ENCODE measurements at places on chromosomes 3 and 15.

GRCh38 chr3:73866846-73867245, 242.1 kb upstream of the PDZRN3 start:
- no peak for DNase-seq

GRCh38 chr3:11582191-11582968, 61.3 kb downstream of the VGLL4 start:
- no peak for DNase-seq

DNA sequence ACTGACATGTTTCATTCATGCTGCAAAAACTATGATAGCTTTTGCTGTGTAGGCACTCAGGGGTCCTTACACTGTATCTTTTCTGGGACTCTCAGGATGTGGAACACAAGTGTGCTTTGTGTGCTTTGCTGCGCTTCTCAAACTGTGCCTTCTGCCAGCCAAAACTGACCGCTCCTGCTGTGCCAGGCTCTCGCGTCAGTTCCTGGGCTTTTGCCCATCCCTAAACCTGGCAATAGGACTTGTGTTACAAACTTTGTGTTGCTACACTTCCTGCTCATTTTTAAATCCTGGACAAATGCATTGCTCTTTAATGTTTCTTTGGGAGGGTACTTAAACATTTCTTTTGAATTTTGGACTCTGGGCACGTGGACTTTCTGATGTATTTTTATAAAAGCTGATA, 60.3 kb downstream of the DIPK2A start:
- DNase-seq = no peak

DNA sequence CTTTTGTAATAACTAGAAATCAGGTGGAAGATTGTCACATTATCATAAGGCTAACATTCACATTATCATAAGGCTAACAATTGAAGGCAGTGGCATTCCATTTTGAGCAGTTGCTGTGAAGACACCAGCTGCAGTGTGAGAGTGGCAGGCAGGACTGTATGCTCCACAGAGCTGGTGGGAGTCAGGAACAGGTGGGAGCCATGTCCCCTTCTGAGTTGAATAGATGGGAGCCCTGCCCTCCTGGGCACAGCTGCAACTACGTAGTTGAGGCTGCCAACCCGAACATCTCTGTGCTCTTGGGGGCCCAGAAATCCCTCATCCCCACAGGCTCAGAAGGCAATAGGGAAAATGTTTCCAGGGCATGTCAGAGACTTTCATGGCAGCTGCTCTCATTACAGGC, 1627.6 kb downstream of the SI start:
- no peak for DNase-seq

DNA sequence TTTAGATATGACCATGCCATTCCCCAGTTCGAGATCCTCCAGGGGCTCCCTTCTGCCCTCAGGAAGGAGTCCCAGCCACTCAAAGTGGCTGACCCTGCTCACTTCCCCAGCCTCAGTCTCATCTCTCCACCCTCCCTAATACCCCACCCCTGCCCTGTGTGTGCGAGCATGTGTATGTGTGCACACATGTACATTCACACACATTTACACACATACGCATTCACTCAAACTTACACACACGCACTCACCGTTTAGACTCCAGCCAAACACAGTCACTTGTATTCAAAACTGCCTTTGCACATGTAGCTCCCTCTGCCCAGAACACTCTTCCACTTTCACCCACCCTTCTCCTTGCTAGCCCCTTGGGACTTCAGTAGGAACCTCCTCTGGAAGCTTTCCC, 11.4 kb downstream of the PLA2G4E start:
- DNase-seq = no peak

GRCh38 chr15:33027306-33028035, 167.0 kb downstream of the FMN1 start:
- DNase-seq = no peak

DNA sequence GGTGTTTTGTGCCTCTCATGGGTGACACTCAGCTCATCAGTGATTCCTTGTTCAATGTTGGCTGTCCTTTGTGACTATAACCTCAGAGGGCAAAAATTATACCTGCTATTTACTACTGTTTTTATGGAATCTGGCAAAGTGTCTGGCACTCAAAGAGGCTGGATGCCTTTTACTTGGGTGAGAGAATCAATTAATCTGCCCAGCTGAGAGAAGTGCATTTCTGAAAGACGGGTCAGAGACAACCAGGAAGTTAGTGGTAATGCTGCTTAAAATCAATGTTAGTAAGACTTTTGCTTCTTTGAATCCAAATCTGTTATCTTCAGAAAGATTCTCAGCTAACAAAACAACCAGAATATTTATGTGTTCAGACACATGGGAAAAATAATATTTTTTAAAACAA, 436.2 kb upstream of the SUCLG2 start:
- no peak for DNase-seq

DNA sequence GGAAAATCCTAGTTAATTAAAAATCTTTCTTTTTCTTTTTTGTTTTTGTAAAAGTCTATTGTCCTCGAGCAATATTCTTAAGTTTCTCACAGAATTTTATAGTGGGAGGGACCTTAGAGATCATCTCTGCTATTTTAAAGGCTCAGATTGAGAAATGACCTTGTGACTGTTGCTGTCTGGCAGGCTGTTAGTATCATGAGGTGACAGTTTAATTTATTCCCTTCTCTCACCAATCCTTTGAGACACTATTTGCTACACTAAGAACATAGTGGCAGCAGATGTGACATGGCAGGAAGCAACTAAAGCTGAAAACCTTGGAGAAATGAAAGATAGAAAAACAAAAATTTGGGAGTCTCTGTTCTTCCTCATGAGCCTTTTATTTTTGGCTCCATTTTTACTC, 24.9 kb downstream of the APPL1 start:
- DNase-seq = no peak

DNA sequence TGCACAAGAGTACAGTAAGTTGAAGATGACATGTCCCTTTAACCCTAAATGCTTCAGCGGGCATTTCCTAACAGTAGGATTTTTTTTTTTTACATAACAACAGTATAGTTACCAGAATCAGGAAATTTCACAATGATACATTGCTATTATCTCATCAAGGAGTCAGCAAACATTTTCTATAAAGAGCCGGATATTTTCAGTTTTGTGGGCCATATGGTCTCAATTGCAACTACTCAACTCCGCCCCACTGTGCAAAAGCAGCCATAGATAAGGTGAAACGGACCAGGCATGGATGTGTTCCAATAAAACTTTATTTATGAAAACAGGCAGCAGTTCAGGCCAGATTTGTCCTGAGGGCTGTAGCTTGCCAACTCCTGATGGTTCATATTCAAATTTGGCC, 130.6 kb downstream of the SMAD6 start:
- DNase-seq = no peak

GRCh38 chr15:49747340-49747739, 126.5 kb downstream of the DTWD1 start:
- no peak for DNase-seq

GRCh38 chr15:56207711-56208110, 36.0 kb downstream of the RFX7 start:
- no peak for DNase-seq
